Iris pigment epithelial cell (primary cell): ENCODE measurements at places on chromosomes 12 and 14.

DNA sequence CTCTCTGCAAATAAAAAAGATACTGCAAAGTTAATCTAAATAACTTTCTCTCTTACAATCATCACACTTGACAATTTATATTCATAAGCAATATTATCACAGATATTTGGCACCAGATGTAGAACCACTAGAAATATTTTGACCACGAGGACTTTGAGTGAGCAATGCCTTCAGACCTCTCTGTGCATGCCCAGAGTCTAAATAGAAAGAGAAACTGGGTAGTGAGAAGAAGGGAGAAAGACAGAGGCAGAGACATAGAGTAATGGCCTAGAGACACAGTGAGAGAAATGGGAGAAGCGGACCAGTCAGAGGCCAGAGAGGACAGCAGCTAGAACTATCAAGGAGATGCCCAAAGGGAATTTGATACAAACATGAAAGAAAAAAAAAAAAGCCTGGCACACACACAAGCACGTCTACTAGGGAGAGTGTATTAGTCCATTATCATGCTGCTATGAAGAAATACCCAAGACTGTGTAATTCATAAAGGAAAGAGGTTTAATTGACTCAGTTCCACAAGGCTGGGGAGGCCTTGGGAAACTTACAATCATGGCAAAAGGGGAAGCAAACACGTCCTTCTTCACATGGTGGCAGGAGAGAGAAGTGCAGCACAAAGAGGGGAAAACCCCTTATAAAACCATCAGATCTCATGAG is 41.1 kb downstream of the BMP4 start:
- no peak for DNase-seq

DNA sequence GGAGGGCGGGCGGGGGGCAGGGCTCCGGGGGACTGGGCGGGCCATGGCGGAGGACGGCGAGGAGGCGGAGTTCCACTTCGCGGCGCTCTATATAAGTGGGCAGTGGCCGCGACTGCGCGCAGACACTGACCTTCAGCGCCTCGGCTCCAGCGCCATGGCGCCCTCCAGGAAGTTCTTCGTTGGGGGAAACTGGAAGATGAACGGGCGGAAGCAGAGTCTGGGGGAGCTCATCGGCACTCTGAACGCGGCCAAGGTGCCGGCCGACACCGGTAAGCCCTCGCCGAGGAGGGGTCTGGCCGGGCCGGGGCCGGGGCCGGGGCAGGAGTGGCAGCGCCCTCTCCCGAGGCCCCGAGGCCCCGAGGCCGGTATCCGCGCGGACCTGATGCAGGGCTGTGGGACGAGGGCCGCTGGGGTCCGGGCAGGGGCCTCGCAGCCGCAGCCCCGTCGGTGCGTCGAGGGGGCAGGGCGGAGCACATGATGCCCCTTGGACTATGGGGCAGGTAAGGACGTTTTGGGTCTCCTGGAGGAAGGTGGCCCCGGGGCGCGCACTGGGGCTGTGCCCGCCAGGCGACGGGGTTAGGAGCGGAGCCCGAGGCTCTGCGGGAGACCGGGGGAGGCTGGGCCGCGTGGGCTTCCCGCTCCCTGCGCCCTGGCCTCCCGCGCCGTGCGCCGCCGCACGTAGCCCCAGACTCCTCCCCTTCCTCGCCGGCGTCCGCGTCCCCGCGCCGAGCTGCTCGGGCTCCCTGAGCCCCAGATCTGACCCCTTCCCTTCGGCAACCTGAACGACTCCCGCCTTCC is at the start of gene TPI1:
TPI1 (plus strand) TSS at position 119 of the 798 bp plus-strand sequence; CDS start at position 155, 36 bp downstream.
- DNase-seq, result peak; percentile 80

GRCh38 chr14:86193756-86194155 is 663.8 kb downstream of the FLRT2 start:
- DNase-seq, result no peak

- no peak for DNase-seq
Measured at GRCh38 chr12:131266591-131267467, 313.1 kb downstream of the ADGRD1 start.
